AG09319 (cell line): ENCODE measurements at places on chromosomes 6 and 20.

DNA sequence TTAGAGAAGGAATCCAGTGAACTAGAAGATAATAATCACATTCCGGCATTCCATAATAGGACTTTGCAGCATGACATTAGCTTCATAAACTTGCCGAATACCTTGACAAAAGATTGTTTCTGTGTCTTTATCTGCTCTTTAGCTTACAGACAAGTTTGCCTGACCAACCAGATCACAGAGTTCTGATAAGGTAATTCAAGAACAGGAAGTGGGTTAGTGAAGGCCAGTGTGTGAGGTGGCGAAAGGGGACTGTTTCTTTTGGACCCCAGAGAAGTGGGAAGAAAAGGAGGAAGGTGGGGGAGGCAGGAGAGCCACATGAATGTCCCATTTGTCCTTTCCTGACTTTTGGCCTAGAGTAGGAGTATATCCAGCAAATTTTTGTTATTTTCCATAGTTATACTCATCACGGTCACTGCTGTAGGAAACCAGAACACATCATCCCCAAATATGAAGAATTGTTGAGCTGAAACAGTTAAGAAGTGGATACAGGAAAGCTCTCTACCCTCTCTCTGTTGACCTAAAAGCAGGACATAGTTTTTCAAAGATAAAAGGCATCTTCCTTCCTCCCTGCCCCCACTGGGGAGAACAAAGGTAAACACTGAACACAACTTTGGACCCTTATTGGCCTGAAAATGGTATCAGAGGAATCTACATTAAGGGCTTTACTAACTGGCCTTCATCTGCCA, 72.4 kb upstream of the TNFAIP3 start:
- DNase-seq: no peak

- no peak for DNase-seq
These were observed 962 bp downstream of the DDX27 start for GRCh38 chr20:49219924-49220831.

GRCh38 chr6:111552241-111552744, 53.4 kb downstream of the TRAF3IP2 start:
- DNase-seq: peak; percentile 97

- no peak for DNase-seq
These were observed 256.7 kb downstream of the ATXN1 start for GRCh38 chr6:16504609-16505008.

- DNase-seq: peak; percentile 42
These were observed at the start of gene TMEM244 for GRCh38 chr6:129860908-129861665. TSS of gene TMEM244 (minus strand) at chr6:129861315. CDS start at chr6:129861188, 127 bp downstream.
